ENCODE measurements at places on chromosomes 11 and 22.

DNA sequence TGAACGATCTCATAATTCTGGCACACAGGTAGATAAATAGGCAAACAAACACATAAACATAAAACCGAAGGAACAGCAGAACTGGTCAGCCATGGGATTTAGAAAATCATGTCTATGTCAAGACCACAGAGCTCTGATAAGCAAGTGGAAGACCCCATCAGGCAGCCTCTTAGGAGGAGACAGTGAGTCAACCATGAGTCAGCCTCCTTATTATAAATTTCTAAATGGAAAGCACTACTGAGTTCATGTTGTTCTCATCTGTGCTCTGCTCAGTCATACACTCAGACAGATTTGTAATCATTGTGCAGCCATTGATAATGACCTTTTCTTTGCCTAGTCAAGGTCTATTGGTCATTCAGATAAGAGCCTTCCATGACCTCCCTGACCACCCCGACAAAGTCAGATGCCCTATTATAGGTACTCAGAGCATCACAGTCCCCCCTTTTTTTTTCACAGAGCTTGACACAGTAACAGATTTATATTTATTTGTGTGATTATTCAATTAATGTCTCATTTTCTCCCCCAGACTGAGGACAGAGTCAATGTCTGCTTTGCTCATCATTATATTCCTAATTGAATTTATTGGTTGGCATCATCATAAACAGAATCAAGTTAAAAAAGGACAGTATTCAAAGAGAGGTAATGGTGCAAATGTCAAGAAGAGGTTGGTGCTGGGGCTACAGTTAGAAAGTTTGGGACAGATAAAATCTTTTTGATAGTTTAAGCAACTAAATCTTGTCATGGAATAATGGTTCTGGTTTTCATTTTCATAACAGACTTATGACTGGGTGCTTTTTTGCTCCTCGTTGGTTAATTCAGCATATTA, 579.7 kb upstream of the CCDC90B start:
- DNase-seq = no peak

- DNase-seq = no peak
Observed at GRCh38 chr22:37016134-37016910, 2.9 kb downstream of the TST start.

- DNase-seq = no peak
Observed at GRCh38 chr11:124150684-124151083, 32.5 kb upstream of the OR10D3 start.

DNA sequence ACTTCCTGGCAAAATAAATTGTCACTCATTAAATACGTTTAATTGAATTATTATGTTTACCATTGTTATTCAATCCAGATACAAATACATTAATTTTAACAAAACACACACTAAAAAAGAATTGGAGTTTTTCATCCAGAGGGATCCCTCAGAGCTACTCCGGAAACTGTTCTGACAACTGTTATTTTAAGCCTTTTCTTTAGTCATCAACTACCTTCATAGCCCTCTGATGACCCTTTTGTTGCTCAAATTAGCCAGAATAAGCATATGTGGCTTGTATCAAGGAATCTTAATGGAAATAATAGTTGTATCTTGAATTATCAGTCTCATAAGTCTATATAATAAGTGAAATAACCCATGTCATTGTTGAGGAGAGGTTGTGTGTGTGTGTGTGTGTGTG, 405.4 kb upstream of the FAT3 start:
- no peak for DNase-seq

GRCh38 chr22:21038405-21038804, 6.0 kb upstream of the SLC7A4 start:
- no peak for DNase-seq

All from effector CD8-positive, alpha-beta T cell (primary cell).